ENCODE measurements at places on chromosomes 5 and 9.

- no peak for DNase-seq
Observed at GRCh38 chr5:151248651-151249050, 4.3 kb upstream of the GM2A start.

- DNase-seq, result peak; percentile 87
Observed at GRCh38 chr9:107707428-107707837, 217.9 kb upstream of the KLF4 start.

GRCh38 chr5:17805227-17805825 lies 171.1 kb downstream of the TAF11L14 start:
- DNase-seq, result no peak

DNA sequence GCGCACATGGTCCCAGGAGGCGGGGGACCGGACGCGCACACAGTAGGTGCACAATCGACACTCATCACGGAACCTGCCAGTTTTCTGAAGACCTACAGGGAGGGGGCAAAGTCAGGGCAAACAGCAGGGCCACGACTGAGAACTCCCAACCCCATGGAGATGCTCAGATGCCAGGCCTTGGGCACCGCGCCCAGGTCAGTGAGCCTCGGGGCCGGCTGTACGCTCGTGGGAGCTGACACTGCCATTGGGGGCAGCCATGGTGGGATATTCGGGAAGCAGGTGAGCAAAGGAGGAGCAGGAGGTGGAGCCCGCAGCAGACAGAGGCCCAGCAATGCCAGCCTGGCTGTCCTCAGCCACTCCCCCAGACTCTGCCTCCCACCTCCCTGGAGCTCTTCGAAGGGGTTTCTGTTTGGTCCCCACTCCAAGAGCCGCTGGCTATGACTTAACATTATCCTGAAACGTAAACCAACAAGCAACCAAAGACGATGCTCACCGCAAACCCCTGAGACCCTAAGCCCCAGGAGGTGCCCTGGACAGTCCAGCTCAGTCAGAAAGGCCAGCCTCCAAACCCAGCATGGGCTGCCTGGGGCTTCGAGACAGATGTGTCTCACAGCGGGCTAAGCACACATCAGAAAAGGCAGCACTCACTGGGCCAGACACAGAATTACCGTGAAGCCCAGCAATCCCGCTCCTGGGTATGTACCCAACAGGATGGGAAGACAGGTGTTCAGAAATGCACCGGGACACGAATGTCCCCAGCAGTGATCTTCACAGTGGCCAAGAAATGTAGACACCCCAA lies 78.4 kb downstream of the VAV2 start:
- DNase-seq, result peak; percentile 33

Measured in astrocyte of the spinal cord (primary cell).